ENCODE measurements at places on chromosomes 3 and 15.

GRCh38 chr15:76945494-76946093, 14.0 kb downstream of the RCN2 start:
- DNase-seq = peak; percentile 47

DNA sequence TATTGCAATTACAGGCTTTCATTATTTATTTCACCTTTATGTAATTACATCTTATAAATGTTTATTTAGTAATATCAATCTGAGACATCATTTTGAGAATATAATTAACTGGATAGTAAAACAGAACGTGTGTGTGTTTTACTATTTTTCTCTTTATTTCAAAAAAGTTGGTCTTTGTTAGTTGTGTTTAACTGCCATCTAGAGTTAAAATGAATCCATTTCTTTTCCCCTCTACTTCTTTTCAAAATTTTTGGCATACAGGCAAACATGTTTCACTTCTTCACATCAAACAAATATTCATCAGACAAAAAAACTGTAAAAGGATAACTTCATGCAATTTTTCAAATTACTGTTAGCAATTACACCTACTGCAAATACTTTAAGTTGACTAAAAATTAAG, 61.1 kb downstream of the FEZF2 start:
- no peak for DNase-seq

GRCh38 chr3:37668818-37669610, 192.7 kb upstream of the CTDSPL start:
- DNase-seq = no peak

DNA sequence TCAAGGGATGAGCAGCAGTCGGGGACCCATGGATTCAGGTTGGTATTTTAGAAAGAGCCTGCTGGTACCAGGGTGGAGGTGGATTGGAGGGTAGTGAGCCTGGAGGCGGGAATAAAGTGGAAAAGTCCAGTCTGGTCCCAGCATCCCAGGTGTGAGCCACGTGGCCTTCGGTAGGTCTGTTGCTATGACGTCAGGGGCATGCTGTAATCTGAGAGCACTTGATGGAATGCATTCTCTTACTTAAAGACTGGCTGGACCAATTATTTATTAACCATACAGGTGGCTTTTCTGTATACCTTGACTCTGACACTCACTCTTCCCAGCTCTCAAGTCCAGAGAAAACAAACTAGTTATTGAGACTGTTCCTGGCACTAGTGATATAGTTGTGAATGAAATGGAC, 389.9 kb upstream of the RGMA start:
- no peak for DNase-seq

All from fibroblast of upper back skin (primary cell).